ENCODE measurements at places on chromosomes 1 and 21. TPM values are rescaled to one million over a fixed set of nuclear protein-coding genes. Genes with fewer than 3 reads are reported as not detected.

SPATA21 gene
- not detected for polyA plus RNA-seq

- H3K27ac ChIP-seq, result no peak overlapping the region
- H3K4me3 ChIP-seq, result no peak overlapping the region
- H3K4me1 ChIP-seq, result no peaks in the 10 kb centered on the region
- H3K36me3 ChIP-seq, result no peaks in the 10 kb centered on the region
- no peak for DNase-seq
- no peaks in the 10 kb centered on the region for H3K27me3 ChIP-seq
Measured at GRCh38 chr1:245730801-245731200, 576.0 kb downstream of the KIF26B start.

GRCh38 chr1:236681219-236681618 is 5.1 kb upstream of the ACTN2 start:
- no peak overlapping the region for H3K27ac ChIP-seq
- DNase-seq, result no peak
- no peaks in the 10 kb centered on the region for H3K27me3 ChIP-seq
- H3K4me1 ChIP-seq, result no peaks in the 10 kb centered on the region
- no peaks in the 10 kb centered on the region for H3K36me3 ChIP-seq

DNA sequence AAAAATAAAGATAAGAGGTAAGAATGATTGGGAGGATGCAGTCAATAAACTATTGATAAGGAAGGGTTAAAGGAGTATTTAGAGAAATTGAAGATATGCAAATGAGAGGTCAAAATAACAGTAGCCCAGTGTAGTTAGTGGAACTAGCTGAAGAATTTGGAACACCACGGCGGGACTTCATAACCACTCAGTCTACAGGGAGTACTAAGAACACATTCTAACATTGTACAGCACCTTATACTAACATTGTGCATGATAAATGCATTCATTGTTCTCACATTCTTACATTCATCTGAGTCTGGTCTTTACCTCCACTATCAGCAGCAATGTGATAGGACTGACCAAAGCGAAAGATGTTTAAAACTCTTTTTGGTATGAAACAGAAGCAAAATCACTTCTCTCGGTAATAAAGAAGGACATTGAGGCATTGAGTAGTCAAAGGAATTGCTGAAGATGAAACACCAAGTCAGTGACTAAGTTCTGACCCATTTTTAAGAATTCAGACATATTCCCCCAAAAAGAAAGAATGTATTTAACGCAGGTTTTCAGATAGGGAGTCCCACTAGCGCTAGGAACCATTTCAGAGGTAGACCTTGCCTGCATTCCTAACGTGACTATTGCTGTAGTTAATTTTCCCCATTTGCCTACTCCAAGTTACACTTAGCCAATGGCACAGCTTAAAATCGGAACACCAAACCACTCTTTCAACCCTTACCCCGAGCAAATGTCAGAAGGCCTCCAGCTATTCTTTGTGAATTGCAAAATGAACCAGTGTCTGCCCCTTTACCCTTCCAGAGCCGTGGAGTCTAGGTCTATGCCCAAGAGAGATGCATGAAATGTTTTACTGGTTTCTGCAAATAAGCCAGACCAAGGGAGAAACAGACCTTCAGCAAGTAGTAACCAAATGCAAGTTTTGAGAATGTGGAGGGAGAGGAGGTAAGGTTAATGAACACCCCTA is 108.8 kb upstream of the IRF2BP2 start:
- H3K36me3 ChIP-seq, result no peaks in the 10 kb centered on the region
- H3K4me3 ChIP-seq, result no peak overlapping the region
- no peak overlapping the region for H3K27ac ChIP-seq
- DNase-seq, result no peak
- H3K4me1 ChIP-seq, result peaks cover 24% of the 10 kb centered on the region
- H3K27me3 ChIP-seq, result no peaks in the 10 kb centered on the region

DNA sequence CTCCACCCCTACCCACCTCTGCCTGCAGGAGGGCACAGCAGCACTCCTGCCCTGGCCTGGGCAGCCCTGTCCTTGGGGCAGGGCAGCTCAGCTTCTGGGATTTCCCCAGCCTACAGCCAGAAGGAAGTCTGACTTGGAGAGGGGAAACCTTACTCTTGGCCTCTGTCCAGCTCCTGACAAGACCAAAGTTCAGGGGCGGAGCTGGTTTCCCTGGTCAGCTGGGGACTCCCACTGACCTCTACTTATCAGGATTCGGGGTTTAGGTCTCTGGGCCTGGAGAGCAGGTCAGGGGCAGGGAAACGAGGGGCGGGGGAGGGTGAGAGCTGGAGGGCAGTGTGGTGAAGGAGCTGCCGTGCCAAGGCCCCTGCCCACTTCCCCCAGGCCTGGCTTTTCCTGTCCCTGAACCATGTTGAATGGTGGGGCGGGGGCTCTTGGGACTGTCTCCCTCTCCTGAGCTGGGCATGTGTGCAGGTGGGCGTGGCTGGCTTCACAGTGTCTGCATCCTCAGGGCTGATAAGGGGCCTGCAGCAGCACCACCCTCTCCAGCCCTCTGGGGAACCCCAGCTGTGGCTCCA is 16.8 kb upstream of the ETV3 start:
- H3K36me3 ChIP-seq, result no peaks in the 10 kb centered on the region
- DNase-seq, result no peak

DNA sequence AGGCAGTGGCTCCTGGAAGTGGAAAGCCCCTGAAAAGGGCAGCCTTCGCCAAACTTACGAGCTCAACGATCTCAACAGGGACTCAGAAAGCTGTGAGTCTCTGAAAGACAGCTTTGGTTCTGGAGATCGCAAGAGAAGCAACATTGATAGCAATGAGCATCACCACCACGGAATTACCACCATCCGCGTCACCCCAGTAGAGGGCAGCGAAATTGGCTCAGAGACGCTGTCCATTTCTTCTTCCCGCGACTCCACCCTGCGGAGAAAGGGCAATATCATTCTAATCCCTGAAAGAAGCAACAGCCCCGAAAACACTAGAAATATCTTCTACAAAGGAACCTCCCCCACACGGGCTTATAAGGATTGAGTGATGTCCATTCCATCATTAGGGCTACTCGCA is 42.4 kb downstream of the PLPPR4 start:
- H3K27me3 ChIP-seq, result no peaks in the 10 kb centered on the region
- no peaks in the 10 kb centered on the region for H3K4me1 ChIP-seq
- no peak overlapping the region for H3K27ac ChIP-seq

DNA sequence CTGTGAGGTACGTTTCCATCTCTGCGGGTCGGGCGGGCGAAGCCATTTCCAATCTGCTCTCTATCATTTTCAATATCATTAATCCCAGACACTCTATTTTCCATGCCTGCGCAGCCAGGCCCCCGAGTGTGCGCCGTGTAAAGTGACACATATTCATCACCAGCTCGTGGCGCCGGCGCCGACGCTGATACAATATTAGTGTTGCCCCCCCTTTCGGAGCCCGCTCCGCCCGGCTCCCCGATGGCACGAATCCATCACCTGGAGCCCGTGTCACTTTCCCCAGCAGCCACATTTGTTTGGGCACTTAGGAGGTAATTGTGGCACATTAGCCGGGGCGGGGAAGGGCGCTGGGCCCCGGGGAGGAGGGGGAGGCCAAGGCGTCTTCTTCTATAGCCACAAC is 33.7 kb upstream of the DMBX1 start:
- no peak for DNase-seq
- H3K36me3 ChIP-seq, result no peaks in the 10 kb centered on the region
- no peaks in the 10 kb centered on the region for H3K27me3 ChIP-seq

DNA sequence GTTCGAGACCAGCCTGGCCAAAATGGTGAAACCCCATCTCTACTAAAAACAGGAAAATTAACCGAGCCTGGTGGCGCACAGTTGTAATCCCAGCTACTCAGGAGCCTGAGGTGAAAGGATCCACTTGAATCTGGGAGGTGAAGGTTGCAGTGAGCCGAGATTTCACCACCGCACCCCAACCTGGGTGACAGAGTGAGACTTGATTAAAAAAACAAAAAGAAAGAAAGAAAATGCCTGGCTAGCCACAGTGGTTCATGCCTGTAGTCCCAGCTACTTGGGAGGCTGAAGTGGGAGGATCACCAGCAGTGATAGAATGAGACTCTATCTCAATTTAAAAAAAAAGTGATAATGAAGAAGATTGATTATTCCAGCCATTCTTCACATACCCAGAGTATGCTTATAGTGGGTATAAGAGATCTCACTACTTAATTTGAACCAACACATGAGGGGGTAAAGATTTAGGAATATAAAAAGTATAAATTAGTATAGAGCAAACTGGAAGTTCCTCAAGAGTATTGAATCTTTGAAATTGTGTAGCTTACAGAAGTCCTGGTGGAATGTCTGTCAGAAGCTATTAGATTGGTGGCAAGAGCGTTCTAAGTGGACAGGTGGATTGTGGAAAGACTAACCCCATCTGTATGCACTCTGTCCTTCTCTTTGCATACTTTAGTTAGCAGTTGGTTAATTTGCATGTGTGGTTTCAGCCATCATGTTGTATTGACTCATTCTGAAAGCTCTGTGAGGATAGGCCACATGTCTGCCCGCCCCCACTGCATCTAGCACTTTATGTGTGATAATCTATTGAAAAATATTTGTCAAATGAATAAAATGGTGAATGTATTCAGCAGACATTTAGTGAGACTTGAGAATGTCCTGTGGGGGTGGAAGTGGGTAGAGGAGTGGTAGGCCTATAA is 25.0 kb downstream of the RLF start:
- DNase-seq, result peak; percentile 4
- H3K27ac ChIP-seq, result no peak overlapping the region

RNU1-4 gene
- not detected for polyA plus RNA-seq

SLC2A1 gene
- 29.9 TPM for polyA plus RNA-seq

FCRL4 gene
- not detected for polyA plus RNA-seq

GRCh38 chr1:11384170-11384554 is 94.8 kb upstream of the DISP3 start:
- H3K36me3 ChIP-seq, result no peaks in the 10 kb centered on the region
- H3K4me1 ChIP-seq, result peaks cover 20% of the 10 kb centered on the region
- no peak for DNase-seq
- H3K4me3 ChIP-seq, result no peak overlapping the region
- no peaks in the 10 kb centered on the region for H3K27me3 ChIP-seq

- no peak for DNase-seq
- H3K27ac ChIP-seq, result no peak overlapping the region
- no peaks in the 10 kb centered on the region for H3K36me3 ChIP-seq
- no peak overlapping the region for H3K4me3 ChIP-seq
Measured at GRCh38 chr1:87143413-87144135, 185.1 kb upstream of the LMO4 start.

- H3K36me3 ChIP-seq, result no peaks in the 10 kb centered on the region
- DNase-seq, result no peak
- no peak overlapping the region for H3K27ac ChIP-seq
- no peaks in the 10 kb centered on the region for H3K27me3 ChIP-seq
Measured at GRCh38 chr1:17251701-17252376, 2.9 kb downstream of the PADI3 start.

TACSTD2 gene
- not detected for polyA plus RNA-seq

DNA sequence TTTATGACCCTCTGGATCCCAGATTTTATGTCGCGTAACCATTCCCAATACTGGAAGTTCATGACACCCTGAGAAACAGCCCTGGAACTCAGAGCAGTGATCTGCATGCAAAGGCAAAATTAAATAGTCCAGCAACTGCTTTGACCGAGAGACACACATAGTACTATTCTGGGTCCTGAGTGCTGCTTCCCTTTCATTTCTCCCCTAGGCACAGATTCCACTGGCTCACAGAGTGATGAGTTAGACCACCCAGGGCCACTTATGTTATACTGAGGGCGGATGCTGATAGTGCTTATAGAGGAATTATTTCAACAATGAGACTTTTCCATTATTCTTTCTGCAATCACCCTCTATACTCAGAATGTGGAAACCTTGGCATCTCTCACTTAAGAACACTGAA is 69.2 kb downstream of the NFIA start:
- no peak overlapping the region for H3K27ac ChIP-seq
- no peaks in the 10 kb centered on the region for H3K27me3 ChIP-seq
- no peaks in the 10 kb centered on the region for H3K4me1 ChIP-seq

DNA sequence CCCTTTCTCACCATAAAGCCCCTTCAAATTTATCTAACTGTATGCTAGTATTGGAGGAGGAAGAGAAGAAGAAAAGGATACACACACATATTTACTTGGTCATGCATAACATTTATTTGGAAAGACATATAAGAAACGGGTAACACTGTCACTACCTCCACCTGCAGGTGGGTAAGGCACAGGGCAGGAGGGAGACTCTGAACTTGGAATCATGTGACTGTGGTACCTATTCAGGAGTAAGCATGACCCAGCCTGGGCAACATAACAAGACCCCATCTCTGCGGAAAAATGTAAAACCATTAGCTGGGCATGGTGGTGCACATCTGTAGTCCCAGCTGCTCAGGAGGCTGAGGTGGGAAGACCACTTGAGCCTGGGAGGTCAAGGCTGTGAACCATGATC is 1.4 kb upstream of the PADI6 start:
- H3K36me3 ChIP-seq, result no peaks in the 10 kb centered on the region
- no peaks in the 10 kb centered on the region for H3K4me1 ChIP-seq
- H3K4me3 ChIP-seq, result no peak overlapping the region
- no peak for DNase-seq
- no peak overlapping the region for H3K27ac ChIP-seq

- H3K4me1 ChIP-seq, result no peaks in the 10 kb centered on the region
- H3K27ac ChIP-seq, result no peak overlapping the region
- H3K27me3 ChIP-seq, result no peaks in the 10 kb centered on the region
- DNase-seq, result no peak
- no peak overlapping the region for H3K4me3 ChIP-seq
- H3K36me3 ChIP-seq, result no peaks in the 10 kb centered on the region
Measured at GRCh38 chr1:87426463-87427249, 98.0 kb downstream of the LMO4 start.

- DNase-seq, result peak; percentile 73
- H3K36me3 ChIP-seq, result peaks cover 50% of the 10 kb centered on the region
- no peak overlapping the region for H3K27ac ChIP-seq
- H3K4me3 ChIP-seq, result no peak overlapping the region
- H3K4me1 ChIP-seq, result peaks cover 26% of the 10 kb centered on the region
Measured at GRCh38 chr1:35451125-35451528, 106.1 kb downstream of the KIAA0319L start.

Measured in CD4-positive, alpha-beta memory T cell (primary cell).